ENCODE measurements at places on chromosomes 1 and 21. TPM values are rescaled to one million over a fixed set of nuclear protein-coding genes. Genes with fewer than 3 reads are reported as not detected.

ST6GALNAC3 gene
- total RNA-seq, result 2.2 TPM

ITLN2 gene
- 0.20 TPM for total RNA-seq

LRRIQ3 gene
- 1.1 TPM for total RNA-seq

RRP15 gene
- total RNA-seq, result 25.5 TPM

GOLT1A gene
- total RNA-seq, result 8.0 TPM

OVAAL gene
- total RNA-seq, result not detected

APP gene
- total RNA-seq, result 267 TPM

MAEL gene
- not detected for total RNA-seq

HOOK1 gene
- 30.9 TPM for total RNA-seq

SH2D1B gene
- 0.12 TPM for total RNA-seq

CLDN8 gene
- total RNA-seq, result not detected

KCNJ10 gene
- 0.57 TPM for total RNA-seq

KRTAP7-1 gene
- total RNA-seq, result not detected

ATP13A2 gene
- total RNA-seq, result 60.5 TPM

KCNJ15 gene
- not detected for total RNA-seq
